NCI-H524 (cell line): ENCODE measurements at places on chromosomes 2 and 18.

GRCh38 chr2:238370823-238371372 is 50.6 kb downstream of the TRAF3IP1 start:
- DNase-seq, result peak; percentile 35

GRCh38 chr2:219300022-219300421 is 9.2 kb downstream of the PTPRN start:
- no peak for DNase-seq

DNA sequence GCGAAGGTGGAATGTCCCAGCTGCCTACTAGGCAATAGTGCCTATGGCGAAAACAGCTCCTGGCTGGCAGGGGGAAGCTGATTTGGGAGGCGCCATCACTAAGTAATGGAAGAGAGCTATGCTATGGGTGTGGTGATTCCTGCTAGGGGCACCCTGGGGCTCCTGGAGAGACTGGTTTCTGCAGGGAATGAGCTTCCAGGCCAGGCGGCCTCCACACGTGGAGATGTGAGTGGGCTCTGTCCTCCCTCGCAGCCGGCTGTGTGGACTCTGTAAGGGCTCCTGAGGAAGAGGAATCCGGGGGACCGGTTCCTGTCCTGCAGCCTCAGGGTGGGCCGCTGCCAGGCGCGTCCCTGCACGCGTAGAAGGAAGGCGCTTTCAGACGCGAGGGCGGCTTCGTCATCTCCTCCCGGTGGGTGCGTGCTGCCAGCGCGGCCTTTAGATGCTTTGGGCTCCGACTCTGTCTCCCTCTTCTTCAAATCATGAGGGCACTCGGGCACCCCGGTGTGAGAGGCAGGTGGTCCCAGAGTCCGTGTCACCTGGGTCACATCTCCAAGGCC is 55.5 kb upstream of the ANKRD62 start:
- DNase-seq, result no peak

DNA sequence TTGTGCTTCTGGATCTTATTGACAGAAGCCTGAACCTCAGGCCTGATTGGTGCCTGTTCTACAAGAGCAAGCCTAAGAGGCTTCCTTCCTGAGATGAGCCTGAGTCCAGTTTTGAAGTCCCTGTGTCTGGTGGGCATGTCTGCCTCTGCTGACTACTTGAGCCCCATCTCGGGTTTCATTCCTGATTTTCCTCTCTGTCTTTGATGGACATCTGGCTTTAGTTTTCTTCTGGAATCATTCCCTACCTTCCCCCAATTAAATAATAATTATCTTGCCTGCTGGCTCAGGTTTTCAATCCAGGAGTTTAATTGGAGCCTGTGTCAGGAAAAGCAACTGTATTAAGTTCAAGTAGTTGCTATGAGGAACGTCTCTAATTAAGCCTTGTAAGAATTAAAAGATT is 135.5 kb upstream of the MC4R start:
- peak; percentile 82 for DNase-seq

DNA sequence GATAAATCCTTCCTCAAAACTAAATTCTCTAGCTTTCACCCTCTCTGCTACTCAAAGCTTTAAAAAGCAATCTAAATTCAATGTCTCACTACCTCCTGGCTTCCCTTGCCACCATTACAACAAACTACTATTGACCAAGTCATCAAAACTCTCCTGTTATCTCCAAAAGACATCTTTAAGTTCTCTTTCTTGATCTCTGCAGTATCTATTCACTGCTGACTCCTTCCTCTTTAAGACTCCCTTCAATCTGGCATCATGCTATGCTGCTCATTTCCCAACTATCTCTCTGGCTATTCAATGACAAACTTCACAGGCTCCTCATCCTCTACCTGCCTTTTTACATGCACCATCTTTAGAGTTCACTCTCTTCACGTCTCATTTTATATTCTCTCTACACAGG is 5.9 kb downstream of the PPP3R1 start:
- no peak for DNase-seq

DNA sequence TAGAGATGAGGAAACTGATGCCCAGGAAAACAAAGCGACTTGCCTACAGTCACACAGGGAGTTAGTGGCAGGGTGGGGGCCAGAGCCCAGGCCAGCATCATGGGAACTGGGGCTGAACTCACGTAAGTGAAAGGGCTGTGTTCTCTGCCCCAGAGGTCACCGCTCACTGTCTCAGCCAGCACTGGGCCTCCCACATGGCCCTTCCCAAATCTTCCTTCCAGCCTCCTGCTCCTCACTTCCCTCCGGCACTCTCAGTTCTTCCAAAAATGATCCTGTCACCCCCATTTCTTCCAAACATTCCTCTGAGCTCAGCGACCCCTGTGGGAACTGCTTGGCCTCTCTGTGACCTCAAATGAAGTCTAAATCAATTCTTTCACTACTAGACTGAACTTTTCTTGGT is 90.5 kb upstream of the TMEM247 start:
- no peak for DNase-seq

GRCh38 chr2:229748950-229749349 is 34.6 kb upstream of the DNER start:
- DNase-seq, result no peak

DNA sequence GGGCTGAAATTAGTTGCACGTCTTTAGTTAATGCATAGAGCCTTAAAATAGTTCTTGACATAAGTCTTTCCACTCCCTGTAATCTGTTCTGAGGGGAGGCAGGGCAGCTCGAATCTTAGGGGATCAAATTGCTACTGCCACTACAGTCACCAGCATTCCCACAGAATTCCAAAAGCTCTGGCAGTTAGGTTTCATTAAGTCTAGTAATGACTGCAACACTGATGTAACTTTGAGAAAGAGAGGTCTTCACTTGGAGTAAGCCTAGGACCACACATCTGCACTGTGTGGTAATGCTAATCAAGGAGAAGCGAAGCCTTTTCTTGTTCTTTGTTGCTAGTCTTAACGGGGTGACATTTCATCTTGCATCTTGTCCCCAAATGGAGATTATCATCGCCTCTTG is 19.3 kb upstream of the NCK2 start:
- DNase-seq, result peak; percentile 23

DNA sequence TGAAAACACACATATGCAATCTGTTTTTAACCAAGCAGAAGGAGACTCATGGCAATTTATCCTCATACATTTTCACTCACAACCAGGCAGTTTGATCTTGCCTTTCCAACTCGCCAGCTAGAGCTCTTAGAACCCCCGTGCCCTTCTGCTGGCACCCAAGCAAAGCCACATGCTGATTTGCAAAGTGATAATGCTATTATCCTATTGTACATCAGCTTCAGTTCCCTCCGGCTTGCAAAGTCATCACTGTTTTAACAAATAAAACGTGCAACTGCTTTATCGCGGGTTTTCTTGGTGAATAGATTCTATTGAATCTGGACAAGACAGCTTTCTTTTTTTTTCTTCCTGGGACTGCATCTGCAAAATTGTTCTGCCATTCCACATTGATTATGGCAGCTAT is 314.6 kb downstream of the LNPK start:
- DNase-seq, result no peak

GRCh38 chr2:232097260-232097659 is 135.7 kb downstream of the DIS3L2 start:
- DNase-seq, result no peak

- DNase-seq, result no peak
Observed at GRCh38 chr2:79980816-79981215, 323.7 kb downstream of the LRRTM1 start.

GRCh38 chr2:189879716-189880081 is 95.4 kb downstream of the PMS1 start:
- DNase-seq, result no peak

- no peak for DNase-seq
Observed at GRCh38 chr18:2557536-2557935, 13.8 kb downstream of the METTL4 start.

DNA sequence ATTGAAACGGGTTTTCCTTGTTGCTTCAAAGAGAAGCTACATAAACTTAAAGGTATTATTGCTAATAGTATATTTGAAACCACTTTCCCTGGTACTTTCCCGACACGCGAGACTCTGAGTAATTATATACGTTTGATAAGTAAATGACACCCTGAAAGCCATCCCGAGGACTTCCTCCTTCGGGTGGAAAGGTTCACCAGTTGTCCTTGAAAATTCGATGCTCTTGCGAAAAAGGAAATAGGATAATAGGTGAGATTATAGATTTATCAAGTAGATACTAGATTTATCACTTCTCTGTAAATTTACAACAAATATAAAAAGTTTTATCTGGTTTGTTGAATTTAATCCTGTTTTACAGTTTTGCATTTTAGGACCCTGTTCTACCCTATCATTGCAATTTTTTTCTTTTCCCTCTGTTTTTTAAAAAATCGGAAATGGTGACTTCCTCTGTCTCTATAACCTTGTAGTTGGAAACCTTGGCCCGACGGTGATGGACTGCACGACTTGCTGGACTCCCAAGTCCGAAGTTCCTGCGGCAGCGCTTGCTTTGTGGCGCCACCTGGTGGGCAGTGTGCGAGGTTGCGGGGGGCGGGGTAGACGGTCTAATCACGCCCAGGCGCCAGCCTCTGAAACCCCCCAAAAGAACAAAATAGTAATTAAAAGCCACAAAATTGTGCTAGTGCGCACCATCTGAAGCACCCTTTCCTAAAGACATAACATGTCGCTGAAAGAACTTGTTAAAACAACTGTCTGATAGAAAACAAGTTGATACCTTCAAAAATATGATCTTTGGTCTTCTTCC is 972 bp upstream of the DLX2 start:
- DNase-seq, result peak; percentile 77

DNA sequence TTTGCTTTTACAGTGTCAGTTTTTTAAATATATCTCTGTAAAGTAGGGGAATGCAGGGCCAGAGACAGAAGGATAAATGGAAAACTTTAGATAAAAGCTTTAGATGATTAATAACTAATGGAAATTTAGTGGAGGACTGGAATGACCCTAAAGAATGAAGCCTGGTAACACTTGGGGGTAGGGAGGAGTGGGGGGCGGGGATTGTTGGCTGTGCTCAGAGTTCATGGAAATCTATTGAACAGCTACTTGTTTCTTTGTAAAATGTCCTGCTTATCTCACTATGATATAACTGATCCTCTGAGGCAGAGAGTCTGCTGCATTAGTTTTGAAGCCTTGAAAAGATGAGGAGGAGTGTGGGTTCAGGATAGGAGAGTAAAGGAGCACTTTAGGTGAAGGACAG is 90.5 kb downstream of the TMEM185B start:
- DNase-seq, result no peak

DNA sequence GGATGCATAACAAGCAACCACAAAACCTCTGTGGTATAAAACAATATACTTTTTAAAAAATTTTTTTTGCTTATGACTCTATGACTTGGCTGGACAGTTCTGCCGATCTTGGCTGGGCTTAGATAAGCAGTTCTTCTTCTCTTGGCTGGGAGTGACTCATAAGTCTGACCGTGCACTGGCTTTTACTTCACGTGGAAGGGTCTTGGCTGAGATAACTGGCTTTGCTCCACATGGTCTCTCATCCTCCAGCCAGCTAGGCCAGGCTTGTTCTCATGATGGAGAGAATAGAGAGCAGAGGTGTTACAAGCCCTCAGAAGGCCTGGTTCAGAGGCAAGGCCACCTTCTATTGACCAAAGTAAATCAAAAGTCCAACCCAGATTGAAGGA is 178.9 kb upstream of the SERPINE2 start:
- DNase-seq, result no peak

GRCh38 chr18:39305766-39306165 is 1740.2 kb upstream of the CELF4 start:
- no peak for DNase-seq

GRCh38 chr2:12587729-12588522 is 128.8 kb upstream of the TRIB2 start:
- no peak for DNase-seq

GRCh38 chr2:207984765-207985480 is 40.4 kb downstream of the PLEKHM3 start:
- DNase-seq, result no peak

DNA sequence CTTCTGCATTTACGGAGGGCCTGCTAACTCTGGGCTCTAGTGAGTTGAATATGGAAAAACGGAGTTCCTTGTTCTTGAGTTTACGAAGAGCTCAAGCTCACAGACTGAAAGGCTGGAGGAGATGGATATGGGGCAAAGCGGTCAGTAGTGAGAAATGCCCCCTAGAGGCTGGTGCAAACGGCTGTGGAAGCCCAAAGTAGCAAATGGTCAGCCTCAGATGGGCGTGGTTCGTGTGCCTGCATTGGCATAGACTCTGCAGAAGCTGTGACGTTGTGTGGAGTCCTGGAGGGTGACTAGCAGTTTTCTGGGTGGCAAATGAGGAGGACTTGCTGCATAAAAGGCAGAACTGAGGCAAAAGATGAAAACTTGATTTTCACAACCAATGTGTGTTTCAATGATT is 93.6 kb upstream of the TWIST2 start:
- no peak for DNase-seq

- DNase-seq, result no peak
Observed at GRCh38 chr2:54824567-54824966, 101.1 kb downstream of the EML6 start.
